Progenitor cell of endocrine pancreas (in vitro differentiated cells): ENCODE measurements at places on chromosomes 7 and 10.
A peak's percentile ranks its signal among the peaks of the same experiment; 100 is the strongest.

GRCh38 chr10:50510517-50511473 lies 113.0 kb downstream of the SGMS1 start:
- DNase-seq = no peak

GRCh38 chr10:61836888-61837754 lies 64.4 kb upstream of the ARID5B start:
- no peak for DNase-seq

GRCh38 chr10:68668972-68669371 lies 52.1 kb upstream of the CCAR1 start:
- DNase-seq = no peak

DNA sequence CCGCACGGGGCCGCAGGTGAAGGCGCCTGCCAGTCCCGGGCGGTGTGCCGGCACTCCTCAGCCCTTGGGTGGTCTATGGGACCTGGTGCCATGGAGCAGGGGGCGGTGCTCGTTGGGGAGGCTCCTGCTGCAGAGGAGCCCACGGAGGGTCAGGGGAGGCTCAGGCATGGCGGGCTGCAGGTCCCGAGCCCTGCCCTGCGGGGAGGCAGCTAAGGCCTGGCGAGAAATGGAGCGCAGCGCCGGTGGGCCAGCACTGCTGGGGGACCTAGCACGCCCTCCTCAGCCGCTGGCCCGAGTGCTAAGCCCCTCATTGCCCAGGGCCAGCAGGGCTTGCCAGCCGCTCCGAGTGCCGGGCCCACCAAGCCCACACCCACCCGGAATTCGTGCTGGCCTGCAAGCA lies 18.9 kb downstream of the AKR1E2 start:
- no peak for DNase-seq

- no peak for DNase-seq
Measured at GRCh38 chr10:102674566-102674965, 30.3 kb downstream of the TRIM8 start.

DNA sequence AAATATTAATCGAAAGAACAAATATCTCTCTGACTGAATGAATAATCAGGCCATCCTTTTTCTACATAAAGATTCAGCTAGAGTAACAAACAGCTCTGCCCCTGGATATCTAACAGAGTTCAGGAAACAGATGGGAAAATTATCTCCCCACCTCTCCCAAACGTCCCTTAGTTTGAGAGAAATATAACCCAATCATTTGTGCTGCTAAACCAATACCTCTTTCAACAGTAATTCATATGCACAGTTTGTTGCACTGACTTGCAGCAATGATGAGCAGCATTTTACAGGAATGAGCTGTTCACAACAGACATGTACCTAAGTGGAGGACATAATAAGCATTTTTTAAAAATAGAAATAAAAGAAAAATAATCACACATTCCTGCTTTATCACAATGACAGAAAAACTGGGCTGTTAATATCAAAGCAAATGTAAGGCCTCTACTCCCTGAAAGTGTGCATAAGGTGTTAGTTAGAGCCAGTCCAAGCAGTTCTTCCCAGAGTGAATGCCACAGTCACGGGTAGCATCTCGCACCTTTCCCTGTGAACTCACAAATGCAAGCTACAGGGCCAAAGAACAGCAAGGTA lies 2.3 kb downstream of the CREB3L2 start:
- no peak for DNase-seq

DNA sequence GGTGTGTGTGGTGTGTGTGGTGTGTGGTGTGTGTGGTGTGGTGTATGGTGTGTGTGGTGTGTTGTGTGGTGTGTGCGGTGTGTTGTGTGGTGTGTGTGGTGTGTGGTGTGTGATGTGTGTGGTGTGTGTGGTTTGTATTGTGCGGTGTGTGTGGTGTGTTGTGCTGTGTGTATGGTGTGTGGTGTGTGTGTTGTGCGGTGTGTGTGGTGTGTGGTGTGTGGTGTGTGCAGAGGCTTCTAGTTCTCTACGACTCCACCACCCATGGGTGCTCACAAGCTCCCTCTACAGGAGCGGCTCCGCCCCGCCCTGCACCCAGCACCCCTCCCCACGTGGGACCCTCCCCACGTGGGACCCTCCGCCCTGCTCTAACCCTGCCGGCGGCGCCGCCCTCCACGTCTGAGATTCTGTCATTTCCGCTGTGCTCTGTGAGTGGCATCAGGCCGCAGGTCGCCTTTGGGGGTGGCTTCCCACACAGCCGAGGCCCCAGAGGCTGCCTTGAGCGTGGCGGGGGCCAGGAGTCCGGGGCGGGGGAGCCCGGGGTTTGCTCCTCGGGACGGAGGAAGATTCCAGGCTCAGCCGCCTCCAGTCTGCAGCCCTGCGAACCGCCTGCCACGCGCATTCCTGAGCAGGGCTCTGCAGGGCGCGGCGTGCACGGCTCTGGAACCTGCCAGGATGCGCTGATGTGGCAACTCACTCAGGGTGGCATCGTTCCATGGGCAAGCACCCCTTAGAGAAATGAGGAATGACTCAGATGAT lies 37.0 kb upstream of the DNAJB6 start:
- no peak for DNase-seq

GRCh38 chr7:156739596-156739995 lies 99.0 kb downstream of the RNF32 start:
- no peak for DNase-seq

DNA sequence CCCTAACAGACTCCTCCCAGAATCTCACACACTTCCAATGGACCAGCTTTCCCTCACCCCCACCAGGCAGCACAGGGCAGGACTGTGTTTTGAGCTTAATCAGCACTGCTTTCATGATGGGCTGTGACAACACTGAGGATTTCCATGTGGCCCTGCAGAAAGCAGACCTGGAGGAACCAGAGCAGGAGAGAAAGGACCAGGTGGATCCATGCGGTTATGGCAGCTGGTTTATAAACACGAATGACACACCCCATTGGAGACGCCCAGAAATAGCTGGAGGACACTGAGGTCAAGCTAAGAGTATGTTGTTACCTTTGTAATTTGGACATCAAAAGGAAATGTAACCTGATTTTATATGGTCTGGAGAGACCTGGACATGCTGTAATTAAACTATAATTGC lies 31.7 kb upstream of the HERPUD2 start:
- DNase-seq = no peak

GRCh38 chr10:48684792-48685623 lies at the start of gene WDFY4:
TSS of gene WDFY4 (plus strand) at chr10:48684873. CDS start at chr10:48709733, 24,860 bp downstream.
- DNase-seq = no peak

- DNase-seq = peak; percentile 79
Measured at GRCh38 chr10:73771722-73772280, 10.0 kb upstream of the CHCHD1 start.

- DNase-seq = no peak
Measured at GRCh38 chr10:104056619-104057273, 28.9 kb downstream of the COL17A1 start.

DNA sequence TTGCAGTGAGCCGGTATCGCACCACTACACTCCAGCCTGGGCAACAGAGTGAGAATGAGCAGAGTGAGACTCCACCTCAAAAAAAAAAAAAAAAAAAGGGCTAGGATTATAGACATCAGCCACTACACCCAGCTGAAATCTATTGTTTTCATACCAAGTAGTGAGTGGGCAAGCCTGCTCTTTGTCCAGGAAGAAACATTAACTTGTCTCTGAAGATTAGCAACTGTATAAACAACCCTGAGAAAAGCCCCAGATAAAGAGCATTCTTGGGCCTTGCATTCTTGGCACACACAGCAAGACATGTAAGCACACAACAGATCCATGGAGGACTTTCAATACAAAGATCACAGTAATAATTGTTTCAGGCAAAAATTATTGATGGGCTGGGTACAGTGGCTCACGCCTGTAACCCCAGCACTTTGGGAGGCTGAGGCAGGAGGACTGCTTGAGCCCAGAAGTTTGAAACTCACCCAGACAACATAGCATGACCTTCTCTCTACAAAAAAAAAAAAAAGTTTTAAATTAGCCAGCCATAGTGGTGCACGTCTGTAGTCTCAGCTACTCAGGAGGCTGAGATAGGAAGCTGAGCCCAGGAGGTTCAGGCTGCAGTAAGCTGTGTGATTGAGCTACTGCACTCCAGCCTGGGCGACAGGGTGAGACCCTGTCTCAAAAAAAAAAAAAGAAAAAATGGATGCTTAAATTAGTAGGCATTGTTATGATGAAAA lies 4.4 kb downstream of the PSPH start:
- DNase-seq = no peak

DNA sequence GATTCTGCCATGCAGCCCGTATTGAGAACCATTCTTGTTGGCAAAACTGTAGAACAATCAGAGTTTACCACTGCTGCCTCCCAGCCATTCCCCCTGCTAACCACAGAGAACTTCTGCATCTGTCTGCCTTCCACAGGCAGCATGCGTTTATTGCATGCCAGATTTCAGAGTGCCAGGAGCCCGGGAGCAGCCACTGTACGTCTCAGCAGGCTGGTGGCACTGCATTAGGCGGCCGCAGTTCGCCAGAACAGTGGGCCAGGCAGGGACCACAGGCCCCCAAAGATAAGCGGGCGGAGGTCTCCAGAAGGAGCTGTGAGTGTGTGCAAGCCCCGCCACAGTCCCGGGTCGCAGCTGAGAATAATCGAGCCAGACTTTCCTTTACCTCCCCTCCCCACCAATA lies 31.8 kb downstream of the ZNF467 start:
- no peak for DNase-seq

DNA sequence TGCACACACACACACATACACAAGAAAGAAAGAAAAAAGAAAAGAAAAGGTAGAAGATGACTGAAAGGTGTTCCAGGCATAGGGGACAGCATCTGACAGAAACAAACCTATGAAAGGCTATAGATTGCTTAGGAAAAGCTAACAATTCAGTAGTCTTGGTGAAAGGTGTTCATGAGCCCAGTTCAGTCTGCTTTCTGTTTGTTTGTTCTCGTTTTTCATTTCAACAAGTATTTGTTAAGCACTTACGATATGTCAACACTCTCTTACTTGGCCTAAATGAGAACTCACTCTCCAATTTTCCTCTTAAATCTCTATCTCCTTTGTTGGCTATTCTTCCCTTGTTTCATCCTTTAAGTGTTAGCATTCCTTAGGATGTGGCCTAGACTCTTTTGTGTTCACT lies 133.2 kb downstream of the GRM8 start:
- DNase-seq = no peak

DNA sequence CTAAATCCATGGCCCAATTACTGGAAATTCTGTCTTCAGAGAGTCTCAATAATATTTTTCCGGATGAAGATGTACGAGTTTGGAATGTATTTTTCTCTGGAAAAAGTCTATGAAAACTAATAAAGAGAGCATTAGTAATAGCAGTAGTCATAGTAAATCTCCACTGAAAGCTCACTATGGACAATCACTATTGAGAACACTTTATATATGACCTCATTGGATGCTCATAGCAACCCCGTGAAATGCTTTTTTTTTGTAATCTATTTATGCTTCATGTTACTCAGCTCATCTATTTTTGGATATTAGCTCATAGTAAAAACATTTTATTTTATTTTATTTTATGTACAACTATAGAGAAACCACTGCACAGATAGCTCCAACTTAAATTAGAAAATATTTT lies 94.3 kb upstream of the MYO3A start:
- no peak for DNase-seq

DNA sequence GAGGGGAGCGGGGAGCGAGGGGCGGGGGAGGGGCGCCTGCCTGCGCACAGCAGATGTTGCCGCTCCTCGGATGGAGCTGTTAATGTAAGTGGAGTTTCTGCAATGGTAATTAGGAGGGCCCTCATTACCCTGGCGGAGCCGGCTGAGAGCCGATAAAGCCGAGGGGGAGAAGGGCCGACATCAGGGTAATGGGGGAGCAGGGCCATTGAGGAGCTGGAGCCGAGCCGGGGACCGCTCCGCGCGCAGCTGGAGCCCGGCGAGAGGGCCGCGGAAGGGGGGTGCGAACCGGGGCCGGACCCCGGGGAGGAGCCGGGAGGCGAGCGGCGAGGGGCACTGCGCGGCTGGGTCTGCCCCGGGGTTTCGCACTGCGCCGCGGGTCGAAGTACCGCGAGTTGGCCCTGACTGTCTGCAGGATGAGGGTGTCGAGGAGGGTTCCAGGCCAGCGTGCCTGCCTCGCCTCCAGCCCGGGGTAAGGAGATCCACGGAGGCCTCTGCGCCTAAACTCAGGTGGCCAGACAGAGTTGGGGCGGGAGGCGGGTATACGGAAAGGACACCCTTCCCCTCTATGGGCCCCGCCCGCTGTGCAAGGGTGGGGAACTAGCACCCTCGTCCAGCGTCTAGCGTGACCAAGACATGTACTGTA lies 55.0 kb upstream of the LBX1 start:
- no peak for DNase-seq

DNA sequence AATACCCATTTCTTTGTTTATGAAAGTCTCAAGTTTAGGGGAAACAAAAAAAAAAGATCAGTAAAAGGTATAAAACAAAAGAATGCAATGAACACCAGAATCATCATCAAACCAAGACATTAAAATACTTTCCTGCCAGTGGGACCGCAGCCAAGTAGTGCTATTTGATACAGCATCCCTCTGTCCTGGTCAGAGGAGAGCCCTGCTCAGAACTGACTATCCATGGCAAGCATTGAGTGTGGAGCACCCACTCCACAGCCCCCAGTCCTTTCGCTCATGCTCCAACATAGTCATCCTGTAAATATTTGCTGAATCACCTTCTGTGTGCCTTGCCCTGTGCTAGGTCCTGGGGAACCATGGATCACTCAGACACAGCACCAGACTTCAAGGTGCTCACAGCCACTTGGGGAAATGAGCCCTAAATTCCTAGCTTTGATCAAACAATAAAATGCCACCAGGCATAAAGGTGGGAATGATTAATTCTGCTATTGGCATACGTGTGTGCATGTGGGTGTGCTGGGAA lies 213.6 kb upstream of the TBX20 start:
- DNase-seq = no peak

GRCh38 chr7:95320651-95321050 lies 3.7 kb downstream of the PON1 start:
- no peak for DNase-seq

- no peak for DNase-seq
Measured at GRCh38 chr7:26910221-26910620, 45.8 kb upstream of the SKAP2 start.

DNA sequence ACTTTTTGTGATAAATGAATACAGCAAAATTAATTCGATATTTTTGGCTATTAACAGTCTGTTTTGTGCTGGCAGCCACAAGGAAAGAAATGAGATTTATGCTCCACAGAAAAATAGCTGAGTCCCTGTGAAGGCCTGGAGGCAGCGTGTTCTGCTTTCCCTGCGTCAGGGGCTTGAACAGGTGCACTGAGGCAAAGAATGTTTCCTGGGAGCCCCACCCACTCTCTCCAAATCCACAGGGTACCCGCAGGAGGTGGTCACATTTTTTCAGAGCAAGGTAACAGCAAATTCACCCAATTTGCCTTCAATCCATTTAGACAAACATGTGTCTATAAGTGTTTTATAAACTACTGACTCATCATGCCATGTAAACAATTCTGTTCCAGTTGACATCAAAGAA lies 308.1 kb downstream of the TCERG1L start:
- no peak for DNase-seq

DNA sequence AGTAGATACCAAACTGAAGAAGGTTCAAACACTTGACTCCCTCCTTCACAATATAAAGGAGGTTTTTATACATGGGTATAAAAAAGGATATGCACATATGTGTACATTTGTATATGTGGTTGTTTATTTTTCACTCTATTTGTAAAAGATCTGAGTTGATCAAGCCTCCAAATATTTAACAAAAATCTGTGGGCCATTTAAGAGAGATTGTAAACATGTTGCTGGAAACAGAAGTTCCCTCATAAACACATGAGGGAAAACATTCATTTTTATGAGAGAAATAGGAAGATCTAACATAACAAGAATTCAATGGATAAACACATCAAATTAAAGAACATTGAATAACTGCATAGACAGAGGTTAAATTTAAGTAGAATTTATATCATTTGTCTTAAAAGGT lies 81.7 kb downstream of the COL28A1 start:
- no peak for DNase-seq
